ENCODE measurements at places on chromosomes 7 and 10.

- DNase-seq, result no peak
These were observed 102.5 kb upstream of the CELF2 start for GRCh38 chr10:10915215-10915614.

GRCh38 chr7:78420001-78420400, 621.4 kb downstream of the PHTF2 start:
- no peak for DNase-seq

DNA sequence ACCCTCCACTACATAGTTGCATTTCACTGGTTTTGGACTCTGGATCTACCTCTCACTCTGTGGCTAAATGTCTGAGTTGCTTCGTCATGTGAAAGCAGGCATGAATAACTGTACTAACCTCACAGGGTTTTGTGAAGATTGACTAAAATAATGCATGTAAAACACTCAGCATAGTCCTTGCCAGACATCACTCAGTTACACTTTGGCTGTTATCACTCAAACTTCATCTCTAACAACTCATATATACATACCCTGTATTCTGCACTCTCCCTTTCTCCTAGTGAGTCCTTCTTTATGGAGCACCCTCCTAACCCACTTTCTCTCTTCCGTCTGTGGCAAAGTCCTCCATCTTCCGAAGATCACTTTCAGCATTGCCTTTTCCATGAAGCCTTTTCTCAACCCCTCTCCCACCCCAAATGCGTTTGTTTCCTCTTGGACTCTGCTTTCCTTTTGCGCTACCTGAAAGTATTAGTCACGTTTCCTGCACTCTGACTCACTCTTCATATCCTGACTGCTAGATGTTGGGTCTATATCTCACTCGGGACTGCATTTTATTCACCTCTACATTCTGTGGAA, 72.6 kb downstream of the OSBPL3 start:
- DNase-seq, result no peak

DNA sequence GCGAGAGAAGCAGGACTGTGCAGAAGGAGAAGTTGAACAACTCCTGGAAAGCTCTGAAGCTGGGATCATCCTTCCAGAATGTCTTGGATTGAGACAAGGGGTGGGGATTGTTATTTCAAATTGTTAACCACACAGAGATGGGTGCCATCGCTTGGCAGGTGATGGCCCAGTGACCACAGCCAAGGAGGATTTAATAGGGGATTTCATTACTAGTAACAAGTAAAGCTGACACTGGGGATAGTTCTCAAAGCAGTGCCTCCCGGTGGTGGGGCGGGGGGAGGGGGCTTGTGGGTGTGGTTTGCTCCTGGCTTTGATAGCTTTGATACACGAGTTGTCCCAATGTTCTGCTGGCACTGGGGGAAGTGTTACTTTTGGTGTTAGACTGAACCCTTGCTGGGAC, 59.2 kb downstream of the ZNF503 start:
- no peak for DNase-seq

DNA sequence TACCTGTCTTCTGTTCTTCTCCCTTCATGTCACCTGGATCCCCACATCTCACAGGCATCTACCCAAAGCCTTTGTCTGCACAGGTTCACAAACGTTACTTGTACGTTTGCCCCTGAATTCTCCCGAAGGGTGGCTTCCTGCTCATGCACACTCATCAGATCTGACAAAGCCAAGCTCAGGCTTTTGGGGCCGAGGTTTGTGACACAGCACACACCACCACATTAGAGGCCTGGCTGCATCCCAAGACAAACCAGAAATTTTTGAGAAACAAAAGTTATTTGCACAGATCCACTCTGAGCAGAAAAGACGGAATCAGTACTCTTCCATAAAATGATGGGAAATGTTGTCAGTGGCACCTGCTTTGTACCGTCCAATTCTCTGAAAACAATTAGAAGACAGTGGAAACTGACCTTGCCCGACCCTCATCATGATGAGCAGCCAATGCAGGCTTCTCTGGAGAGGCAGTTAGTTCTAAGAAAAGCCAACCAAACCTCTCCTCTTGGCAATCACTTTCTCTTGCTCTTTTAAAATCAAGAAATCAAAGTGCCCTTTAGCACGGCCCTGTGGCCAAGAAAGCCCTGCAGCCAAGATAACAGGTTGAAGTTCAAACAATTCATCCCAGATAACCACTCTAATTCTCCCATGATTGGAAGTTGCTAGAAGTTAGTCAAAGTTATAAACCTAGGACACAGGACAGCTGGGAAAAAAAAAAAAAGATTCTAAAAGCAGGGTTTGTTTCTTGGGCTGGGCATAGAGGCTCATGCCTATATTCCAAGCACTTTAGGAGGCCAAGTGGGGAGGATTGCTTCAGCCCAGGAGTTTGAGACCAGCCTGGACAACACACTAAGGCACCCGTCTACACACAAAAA, 13.6 kb upstream of the SVIL start:
- peak; percentile 34 for DNase-seq

- no peak for DNase-seq
These were observed 12.1 kb downstream of the TFR2 start for GRCh38 chr7:100629117-100629716.

DNA sequence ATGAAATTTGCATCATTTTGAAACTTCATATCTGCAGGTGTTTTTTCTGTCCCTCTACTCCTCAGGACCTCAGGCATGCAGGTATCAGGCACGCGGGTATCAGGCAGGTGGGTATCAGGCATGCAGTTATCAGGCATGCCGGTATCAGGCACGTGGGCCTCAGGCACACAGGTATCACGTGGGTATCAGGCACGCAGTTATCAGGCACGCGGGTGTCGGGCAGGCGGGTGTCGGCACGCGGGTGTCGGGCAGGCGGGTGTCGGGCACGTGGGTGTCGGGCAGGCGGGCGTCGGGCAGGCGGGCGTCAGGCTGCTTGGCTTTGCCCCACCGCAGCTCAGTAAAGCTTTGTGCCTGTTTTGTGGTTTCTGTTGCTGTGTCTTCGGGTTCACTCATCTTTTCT, 8.7 kb downstream of the SPRN start:
- DNase-seq, result no peak

- DNase-seq, result no peak
These were observed 110.2 kb downstream of the ELAPOR2 start for GRCh38 chr7:86949052-86949778.

DNA sequence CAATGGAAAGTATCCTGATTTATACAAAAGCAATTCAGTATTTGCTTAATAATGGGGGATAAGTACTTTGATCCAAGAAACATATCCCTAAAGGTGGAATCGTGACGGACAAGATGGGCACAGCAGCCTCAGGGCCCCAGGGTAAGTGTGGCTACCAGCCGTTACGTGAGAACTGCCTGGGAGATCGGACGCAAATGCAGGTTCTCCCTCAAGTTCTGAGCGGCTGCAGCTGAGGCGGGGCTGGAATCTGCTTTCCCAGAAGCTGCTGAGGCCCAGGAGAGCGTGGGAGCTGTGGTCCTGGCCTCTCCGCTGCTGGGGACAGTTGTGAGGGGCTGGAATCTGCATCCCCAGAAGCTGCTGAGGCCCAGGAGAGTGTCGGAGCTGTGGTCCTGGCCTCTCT, 13.5 kb downstream of the FOXL3 start:
- DNase-seq, result no peak

DNA sequence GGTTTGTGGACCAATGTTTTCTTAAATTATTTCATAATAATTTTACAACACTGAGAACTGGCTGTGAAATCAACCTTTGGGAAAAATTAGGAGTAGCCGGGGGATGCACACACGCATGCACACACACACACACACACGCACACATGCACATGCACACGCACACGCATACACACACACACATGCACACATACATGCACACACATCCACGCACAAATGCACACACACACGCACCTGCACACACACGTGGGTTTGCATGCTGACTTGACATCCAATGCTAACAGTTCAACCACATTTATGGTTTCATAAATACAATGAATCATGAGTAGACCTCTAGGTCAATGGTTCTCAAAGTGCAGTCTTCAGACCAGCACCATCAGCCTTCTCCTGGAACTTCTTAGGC, 354.1 kb downstream of the DPP6 start:
- DNase-seq, result no peak

- DNase-seq, result no peak
These were observed 77.2 kb downstream of the NEUROD6 start for GRCh38 chr7:31263338-31263737.

DNA sequence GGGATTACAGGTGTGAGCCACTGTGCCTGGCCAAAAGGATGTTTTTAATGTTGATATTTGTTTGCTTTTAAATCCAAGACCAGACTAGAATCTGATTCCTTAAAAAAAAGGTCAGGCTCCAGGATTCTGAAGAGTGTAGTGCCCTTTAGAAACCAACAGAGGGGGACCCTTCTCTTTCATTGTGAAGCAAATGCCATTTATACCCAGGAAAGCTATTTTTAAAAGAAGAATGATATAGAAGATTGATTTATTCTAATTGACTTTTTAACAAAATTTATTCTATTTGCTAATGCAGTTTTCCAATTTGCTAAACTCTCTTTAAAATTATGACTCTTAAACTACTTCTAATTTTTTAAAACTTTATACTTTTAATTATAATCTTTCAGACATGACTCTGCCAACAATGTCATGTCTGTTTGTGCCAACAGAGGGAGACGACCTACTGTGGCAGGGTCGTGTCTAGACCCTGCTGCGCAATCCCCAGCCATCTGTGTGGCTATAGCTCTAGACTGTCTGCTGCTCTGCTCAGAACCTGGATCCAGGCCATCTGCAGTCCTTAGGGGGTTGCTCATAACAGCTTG, 201.0 kb upstream of the IMMP2L start:
- DNase-seq, result no peak

DNA sequence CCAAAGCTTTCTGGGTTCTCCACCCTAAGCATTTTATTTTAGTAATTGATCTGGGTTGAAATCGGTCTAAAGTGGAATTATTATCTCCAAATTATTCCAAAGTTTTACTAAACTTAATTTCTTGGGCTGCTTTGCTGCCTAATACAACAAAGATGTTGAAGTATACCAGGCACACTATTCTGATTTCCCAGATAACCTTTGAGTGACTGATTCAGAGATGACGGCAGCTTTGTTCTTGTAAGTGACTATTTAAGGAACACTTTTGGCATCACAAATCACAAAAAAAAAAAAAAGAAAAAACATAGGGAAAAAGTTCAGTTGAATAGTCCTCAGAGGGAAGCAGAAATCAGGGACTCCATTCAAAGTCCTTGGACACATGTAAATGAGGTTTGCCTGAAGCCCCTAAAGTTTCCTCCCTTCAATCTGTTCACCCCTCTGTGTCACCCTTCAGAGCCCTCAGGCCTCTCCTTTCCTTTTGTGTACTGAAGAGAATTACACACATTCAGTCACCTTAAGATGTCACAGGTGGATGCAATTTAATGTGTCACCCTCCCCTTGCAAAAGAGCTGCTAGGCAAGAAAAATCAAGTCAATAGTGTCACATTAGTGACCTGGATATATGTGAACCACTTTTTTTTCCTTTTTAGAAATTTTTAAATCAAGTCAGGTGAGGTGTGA, 81.5 kb downstream of the RTKN2 start:
- no peak for DNase-seq

- DNase-seq, result no peak
These were observed 201.7 kb downstream of the SKAP2 start for GRCh38 chr7:26662646-26663045.

GRCh38 chr10:125698481-125698998, 15.6 kb upstream of the TEX36 start:
- no peak for DNase-seq

DNA sequence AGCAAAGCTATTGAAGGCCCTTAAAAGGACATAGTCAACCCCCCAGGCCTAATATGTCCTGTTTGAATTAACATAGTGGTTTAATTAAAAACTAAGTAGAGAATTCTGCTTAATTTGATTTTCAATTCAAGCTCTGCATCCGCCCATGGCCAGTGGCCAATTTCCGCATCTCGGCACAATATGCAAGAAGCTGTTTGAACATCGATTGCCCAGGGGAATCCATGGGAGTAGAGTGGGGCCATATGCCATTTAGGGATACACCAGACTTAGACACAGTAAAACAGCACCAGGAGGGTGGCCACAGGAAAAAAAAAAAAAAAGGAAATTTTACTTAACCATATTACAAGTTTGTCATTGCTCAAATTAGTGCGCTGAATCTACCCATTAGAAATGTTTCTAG, 100.4 kb downstream of the LMBR1 start:
- DNase-seq, result no peak

- no peak for DNase-seq
These were observed 10.7 kb downstream of the CEP41 start for GRCh38 chr7:130430115-130430514.

- no peak for DNase-seq
These were observed 93.7 kb downstream of the MYL10 start for GRCh38 chr7:101535351-101535751.

- DNase-seq, result no peak
These were observed 50.1 kb downstream of the SFTPD start for GRCh38 chr10:79898597-79899325.
